Occipital lobe (tissue), 3 donors: ENCODE measurements at places on chromosomes 12 and 14. TPM values are rescaled to one million over a fixed set of nuclear protein-coding genes. Genes with fewer than 3 reads are reported as not detected.

DNA sequence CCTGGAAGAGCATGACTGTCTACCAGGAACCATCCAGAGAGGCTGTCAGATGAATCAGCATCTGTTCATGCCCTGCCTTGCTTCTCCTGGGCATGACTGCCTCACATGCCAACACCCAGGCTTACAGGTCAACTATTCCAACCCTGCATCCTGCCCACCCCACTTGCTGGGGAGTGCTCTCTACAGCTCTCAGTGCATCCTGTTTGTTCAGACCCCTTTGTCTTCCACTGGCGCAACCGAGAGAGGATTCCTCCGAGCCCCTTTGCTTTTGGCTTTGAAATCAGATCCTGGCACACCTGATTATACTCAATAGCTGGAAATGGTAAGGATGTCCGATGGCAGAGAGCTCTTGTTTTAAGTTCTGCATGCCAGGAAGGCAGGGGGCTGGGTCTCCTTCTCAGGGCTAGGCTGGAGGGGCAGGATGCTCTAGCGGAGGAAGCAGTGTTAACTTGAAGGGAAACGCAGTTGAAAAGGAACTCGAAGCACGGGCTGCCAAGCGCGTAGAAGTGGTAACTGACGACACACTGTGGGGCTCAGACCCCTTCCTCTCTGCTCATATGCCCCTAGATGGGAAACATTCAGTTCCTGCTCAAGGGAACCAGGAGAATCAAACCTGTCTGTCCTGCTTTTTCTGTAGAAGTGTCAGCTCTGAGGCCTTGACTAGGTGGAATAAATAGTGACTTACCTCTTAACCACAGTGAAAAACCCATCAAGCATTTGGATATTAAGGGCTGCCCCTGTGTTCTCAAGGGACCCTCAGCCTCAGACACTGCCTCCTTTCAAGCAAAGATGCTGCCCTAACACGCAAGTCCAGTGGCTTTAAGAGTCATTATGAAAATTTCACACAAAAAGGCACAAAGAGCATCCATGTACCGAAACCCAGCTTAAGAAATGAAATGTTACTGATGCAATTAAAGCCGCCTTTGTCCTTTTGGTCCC, 297.5 kb downstream of the ZFP36L1 start:
- no peak for DNase-seq

- no peak for DNase-seq
Observed at GRCh38 chr12:10136637-10137205, 6.7 kb upstream of the CLEC7A start.

DNA sequence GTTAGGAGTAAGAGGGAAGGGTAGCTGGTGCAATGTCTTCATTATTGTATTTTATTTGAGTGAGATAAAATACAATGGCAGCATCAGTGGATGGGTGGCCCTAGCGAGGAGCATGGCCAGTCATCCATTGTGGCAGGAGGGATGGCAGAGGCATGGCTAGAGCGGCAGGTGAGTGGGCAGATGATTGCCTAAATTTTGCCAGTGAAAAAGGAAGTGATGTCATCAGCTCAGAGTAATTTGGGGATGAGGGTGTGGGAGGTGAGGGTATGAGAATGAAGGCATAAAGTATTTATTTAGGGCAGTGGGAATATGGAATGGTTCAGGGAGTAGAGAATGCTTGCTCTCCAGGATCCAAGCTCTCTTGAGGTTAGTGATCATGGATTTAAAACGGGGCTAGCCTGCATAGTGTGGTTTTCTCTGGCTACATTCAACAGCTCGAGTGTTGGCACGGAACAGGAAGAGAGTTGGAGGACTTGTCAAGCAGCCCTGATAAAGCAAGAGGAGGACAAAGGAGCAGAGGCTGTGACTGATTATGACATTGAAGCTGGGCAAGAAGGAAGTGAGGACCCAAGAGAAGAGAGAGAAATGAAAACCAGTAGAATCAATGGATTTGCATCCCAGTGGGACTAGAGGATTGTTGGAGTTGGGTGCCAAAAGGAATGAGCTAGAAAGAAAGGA, 18.7 kb upstream of the SERPINA6 start:
- DNase-seq, result no peak

DNA sequence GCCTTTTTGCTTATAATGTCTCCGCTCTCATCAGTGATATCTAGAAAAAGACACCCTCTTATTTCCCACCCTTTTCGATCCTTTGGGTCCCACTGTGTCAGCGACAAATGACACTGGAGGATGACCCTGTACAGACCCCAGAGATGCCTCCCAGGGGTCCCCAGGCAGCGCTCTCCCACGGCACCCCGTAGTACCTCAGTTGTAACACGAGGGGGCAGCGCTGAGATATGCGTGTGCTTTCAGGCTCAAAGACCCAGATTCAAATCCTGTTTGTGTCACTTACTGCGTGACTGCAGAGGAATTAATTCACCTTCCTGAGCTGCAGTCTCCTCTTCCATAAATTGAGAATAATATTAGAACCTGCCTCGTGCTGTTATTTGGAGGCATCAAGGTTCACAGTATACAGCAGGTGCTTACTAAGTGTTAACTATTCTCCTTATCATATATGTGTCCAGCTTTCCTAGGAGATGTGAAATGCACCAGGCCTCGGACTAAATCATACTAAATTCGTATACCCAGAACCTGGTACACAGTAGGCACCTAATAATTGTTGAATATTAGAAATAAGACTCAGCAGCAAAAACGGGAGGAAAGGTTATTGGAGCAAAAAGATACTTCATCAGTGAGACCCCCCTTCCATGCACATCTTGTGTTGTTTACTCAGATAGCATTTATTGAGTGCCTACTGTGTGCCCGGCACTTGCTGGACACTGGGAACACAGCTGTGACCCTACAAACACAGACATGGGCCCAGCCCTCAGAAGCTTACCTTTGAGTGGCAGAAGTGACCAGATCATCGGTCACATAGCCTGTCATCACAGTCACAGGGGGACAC, 99.9 kb downstream of the PHETA1 start:
- no peak for DNase-seq

DNA sequence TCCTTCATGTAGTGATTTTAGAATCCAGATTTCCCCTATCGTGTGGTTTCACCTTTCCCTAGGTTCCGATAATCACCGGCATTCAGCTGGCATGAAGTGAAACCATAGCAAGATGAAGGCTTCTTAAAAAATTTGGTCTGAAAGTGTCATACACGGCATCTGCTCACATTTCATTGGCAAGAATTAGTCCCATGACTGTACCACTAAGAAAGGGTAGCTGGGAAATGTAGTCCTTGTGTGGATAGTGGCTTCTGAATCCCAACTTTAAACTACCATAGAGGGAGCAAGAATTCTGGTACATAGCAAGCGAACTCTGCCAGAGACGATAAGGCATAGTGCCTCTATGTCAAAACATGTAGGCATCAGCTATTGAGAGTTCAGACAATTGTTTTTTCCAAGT, 360.1 kb upstream of the TBX3 start:
- no peak for DNase-seq

Gene CISTR
- total RNA-seq, result not detected

- DNase-seq, result peak; percentile 23
Observed at GRCh38 chr14:21868442-21869046, 194.9 kb upstream of the OR4E1 start.

Gene CD163
- 1.4 TPM for total RNA-seq

- no peak for DNase-seq
Observed at GRCh38 chr14:100283984-100284881, 22.0 kb downstream of the SLC25A29 start.

GRCh38 chr14:38208618-38209562, 1.2 kb downstream of the SSTR1 start:
- no peak for DNase-seq

DNA sequence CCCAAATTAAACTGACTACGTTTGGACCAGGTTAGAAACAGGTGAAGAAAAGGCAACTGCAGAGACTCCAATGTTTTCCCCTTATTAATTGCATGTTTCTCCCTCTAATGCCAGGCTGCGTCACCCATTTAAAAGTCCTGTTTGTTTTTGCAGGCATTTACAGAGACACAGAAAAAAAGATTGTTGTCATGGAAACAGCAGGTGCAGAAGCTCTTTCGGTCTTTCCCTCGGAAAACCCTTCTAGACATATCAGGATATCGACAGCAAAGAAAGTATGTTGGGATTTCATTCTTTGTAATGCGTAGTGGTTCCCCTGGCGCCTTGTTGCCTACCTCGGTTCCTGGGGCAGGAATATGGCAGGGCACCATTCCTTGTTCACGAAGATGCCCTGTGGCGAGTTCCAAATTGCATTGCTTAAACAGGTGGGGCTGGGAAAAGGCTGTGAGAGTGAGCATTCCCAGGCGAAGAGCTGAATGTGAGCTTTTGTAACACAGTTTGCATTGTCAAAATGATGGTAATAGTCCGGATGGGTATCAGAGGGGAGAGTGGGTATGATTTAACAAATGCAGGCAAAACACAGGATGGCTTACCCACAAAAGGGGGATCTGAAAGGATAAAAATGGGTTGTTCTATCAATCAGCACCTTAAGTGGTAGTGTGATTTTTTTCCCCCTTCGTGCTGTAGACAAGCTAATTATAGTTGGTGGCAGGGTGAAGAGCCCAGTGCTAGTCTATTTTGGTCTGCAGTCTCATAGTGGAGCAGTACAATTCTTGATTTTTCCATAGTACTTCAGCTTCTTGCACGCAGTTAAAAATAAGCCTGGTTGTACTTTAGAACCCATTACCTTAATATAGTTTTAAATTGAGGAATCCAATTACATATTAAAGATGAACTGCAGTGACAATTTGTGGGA, 132.4 kb downstream of the GCH1 start:
- no peak for DNase-seq

Gene KRT73
- total RNA-seq, result not detected

DNA sequence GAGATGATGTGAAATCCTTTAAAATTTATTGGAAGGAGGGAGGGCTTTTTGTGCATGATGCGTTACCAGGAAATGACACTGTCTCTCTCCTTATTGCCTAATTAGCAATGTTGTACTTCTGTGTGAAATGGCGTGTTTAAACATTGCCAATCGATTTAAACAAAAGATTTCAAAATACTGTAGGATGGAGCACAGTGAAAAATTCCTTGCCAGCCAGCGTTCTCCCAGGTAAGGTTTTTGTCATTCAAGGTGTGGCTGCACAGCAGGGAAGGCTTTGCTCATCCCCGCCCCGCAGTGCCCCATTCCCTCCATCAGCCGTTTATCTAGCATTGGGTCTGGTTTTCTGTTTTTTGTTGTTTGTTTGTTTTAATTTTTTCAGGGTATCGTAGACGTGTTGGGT, 137.3 kb downstream of the CACNA1C start:
- DNase-seq, result no peak

- DNase-seq, result no peak
Observed at GRCh38 chr12:93018610-93019009, 89.5 kb upstream of the EEA1 start.

- no peak for DNase-seq
Observed at GRCh38 chr12:12519354-12519998, 43.2 kb downstream of the DUSP16 start.

- no peak for DNase-seq
Observed at GRCh38 chr12:130016194-130016593, 112.4 kb upstream of the TMEM132D start.

DNA sequence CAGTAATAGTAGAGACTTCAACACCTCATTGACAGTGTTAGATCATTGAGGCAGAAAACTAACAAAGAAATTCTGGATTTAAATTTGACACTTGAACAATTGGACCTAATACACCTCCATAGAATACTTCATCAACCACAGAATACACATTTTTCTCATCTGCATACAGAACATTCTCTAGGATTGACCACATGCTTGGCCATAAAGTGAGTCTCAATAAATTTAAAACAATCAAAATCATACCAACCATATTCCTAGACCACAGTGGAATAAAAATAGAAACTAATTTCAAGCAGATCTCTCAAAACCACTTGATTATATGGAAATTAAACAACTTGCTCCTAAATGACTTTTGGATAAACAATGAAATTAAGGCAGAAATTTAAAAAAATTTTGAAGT, 82.3 kb downstream of the SLC38A4 start:
- DNase-seq, result no peak

DNA sequence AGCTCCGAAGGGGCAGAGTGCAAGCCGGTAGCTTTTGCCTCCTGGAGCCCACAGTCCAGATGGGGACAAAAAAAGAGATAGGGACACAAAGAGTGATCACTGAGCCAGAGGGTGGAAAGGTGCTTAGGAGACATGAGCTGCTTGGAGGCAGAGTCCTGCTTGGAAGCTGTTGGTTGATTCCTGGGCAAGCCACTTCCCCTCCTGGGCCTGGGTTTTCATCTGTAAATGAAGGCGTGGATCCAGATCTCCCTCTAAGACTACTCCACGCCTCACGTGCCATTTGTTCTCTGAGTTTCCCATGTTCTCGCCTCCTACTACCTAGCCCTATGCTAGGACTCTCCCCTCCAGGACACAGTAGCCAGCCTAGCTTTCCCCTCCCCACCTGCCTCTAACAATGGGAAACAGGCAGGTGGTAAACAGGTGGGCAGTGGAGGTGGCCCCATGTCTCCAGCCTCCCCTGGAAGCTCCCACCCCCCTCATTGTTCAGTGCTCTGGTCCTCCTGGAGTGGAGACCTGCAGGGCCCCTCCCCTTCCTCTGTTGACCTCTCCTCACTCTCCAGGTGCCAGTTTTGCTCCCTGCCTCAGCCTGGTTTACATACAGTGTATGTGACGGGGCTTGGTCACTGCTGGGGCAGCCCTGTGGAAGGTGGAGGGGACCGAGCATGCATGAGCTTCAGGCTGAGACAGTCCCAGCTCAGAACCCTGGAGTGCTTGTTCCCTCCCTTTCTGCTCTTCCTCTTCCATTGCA, 3.8 kb downstream of the SERPINA3 start:
- no peak for DNase-seq

- no peak for DNase-seq
Observed at GRCh38 chr14:48771717-48772116, 814.5 kb downstream of the RPS29 start.
